ENCODE measurements at places on chromosomes 5 and 9.

GRCh38 chr5:173290477-173291131 lies 37.6 kb downstream of the STC2 start:
- DNase-seq, result no peak

DNA sequence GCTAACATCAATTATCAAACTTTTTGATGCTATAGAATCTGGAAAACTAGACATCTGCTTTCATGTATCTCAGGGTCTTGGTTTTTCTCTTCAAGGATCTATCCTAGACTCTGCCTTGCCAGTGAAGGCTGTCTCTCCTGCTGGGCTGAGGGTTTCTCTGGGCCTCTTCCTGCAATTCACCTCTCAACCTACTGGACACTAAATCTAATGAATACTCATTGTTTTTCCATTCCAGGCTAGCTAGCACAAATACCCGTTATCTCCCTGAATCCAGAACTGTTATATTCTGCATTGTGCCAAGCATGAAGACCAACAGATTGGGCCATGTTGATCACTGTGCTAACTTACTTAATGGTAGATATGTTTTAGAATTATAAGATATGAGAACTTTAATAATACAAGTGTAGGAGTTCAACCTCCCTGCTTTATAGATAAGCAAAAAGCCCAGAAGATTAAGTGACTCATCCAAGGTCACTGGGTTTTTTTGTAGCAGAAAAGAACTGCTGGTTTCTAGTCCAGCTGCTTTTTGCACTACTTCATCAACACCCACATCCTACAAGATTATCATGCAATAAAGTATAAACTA lies 56.5 kb upstream of the RNF38 start:
- no peak for DNase-seq

DNA sequence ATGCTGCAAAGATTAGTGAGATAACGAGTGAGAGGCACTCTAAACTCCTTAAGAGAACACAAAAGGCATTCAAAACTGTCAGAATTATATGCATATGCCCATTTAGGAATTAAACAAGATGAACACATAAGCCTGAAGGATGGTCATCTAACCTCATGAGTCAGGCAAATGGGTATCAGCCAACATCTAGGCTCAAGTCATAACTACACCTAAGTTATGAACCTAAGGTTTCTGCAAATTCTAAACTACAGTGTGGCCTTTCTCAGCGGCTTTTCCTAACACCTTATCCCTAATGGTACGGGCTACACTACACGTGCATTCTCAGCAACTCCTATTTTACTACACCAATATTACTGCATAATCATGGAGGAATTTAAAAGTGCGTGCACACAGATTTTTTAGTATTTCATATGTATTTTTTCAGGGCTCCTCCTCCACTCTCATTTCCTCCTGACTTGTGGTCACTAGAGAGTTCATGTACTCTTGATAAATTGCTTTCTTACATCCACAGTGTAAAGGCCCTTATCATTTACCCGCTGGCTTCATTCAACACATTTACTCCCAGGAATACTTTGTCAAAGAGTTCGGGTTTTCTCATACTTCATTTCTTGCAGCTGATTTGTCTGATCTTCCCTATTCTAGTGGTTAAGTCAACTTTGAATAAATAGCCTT lies 316.5 kb downstream of the BNC2 start:
- DNase-seq, result no peak

DNA sequence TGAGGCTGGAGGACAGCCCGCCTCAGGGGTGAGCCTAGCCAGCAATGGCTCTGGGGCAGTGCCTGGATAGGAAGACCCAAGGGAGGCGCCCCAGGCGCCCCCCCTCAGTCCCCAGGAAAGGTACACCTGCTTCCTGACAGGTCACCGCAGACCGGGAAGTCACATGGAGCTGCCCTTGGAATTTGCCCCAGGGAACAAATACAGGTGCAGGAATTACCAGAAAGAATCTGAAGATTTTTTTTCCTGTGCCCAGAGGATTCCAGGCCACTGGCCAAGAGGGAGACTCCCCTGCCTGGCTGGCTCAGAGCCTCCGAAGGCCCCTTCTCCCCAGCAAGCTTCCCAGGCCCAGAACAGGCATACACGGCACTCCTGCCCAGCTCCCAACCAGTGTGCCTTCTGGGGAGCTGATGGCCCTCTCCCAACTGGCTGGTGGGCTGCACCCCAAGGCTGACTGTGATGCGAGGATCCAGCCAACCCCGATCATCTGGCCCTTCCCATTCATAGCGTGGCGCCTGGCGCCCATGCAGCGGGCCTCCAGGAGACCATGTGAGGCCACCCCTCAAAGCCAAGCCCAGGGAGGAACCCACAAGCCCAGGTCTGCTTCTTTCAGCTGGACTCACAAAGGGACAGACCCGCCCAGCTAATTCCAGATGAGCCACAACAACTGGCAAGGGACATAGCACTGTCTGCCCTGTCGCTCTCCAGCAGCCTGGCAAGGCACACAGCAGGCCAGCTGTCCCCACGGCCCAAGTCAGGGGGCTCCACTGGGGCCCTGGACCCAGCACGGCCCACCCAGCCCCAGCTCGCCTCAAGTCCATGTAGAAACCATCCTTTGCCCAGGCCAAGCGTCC lies 2.3 kb downstream of the TPRN start:
- no peak for DNase-seq

GRCh38 chr5:177310757-177311391 lies 824 bp downstream of the MXD3 start:
- DNase-seq, result no peak

DNA sequence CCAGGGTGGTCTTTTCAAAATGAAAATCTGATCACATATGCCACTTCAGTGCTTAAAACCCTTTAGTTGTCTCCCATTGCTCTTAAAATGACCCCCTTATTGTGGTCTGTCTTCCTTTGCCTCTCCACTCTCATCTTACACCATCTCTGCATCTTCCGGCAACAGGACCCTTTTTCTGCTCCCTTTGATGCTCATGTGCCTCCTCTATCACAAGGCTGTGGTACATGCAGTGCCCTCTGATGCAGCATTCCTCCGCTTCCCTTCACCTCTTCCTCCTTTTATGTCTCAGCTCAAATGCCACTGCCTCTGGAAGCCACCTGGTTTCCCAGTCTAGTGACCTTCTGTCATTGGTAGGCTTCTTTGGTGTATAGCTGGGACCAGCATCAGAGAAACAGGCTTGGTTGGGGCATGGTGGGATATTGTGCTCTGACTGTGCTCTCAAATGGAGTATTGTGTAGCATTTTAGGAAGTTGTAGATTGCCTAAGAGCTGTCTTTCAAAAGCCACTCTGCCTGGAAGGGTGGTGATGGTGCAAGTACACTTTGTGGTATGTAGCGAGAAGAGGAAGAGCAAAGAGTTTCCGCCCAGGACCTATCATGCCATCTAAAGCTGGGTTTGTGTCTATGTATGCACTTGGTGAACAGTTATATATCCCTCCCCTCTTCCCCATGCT lies 28.1 kb downstream of the ARHGAP26 start:
- no peak for DNase-seq

DNA sequence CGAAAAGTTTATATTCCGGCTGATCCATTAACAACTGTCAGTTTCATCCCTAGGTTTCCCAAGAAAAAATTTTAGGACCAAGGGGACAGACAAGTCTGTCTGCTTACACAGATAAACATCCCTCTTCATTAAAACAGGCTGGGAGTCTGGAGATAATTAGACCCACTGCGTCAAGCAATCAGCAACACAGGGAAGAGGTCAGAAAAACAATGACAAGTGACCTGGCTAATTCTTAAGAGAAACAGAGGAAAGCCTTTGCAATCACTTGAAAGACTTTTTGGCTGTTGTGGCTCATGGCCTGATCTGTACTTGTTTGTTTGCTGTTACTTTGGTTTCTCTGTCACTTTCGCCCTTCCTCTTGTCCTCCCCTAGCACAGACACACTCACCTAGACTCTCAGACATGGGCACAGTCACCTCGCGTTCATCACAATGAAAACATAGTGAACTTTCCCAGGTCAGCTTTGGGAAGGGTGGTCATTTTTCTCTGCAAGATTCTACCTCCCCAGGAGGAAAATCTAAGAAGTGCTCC lies 2.9 kb upstream of the CCDC192 start:
- DNase-seq, result peak; percentile 57

DNA sequence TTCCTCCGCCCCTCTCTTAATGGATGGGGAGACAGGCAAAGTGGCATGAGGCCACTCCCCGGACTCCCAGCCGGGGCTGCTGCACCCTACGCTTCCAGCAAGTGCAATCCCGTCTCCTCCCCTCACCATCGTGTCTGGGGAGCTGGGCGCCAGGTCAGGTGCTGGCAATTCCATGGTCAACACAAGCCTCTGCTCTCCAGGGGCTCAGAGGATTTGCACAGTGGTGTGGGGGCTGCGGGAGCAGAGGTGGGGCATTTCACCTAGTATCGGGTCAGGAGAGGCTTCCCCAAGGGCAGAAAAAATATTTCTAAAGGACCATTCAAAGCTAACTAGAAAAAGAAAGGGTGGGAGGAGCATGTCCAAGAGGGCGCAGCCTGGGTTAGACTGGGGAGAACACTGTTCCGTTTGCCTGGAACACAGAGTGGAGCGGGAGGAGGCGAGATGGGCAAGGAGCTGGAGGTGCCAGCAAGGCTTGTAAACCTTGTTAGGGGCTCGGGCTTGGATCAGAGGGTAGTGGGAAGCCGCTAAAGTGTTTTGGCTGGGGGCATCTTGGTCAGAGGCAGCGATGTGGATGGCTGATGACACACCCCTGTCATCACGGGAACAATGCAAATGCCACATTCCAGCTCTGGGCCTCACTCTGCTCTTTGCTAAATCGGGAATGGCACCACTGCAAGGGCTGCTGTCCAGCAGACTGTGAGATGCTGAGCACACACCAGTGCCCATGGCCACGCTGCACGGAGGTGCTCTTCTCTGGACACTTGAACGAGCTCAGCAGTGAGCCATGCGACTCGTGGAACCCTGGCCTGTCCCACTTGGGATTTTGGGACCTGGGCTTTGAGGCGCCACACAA lies 191.7 kb downstream of the CDK5RAP2 start:
- DNase-seq, result no peak
